ENCODE measurements at places on chromosomes 3 and 15.

GRCh38 chr15:66588537-66588936 is 22.7 kb upstream of the LCTL start:
- no peak for DNase-seq

- no peak for DNase-seq
These were observed 50.4 kb upstream of the TBC1D21 start for GRCh38 chr15:73822998-73823397.

- no peak for DNase-seq
These were observed 41.8 kb downstream of the HLTF start for GRCh38 chr3:149044339-149045083.

DNA sequence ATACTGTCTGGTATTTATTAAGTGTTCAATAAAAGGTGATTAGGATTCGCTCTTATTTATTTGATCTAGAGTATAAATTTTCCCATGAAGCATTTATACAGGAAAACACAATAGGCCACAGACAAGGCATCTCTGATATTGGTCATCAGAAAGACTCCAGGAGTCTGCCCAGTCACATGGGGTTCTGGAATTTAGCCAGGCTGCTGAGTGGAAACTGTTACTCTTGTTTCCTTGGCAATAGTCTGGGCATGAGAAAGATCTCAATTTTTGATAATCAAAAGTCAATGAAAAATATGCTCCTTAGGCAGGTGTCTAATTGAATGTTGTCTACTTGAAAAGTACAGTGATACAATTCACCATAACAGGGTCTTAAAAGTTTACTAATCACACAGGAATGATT is 161.2 kb downstream of the FRMD5 start:
- no peak for DNase-seq

GRCh38 chr3:51715231-51715976 is 8.5 kb downstream of the GRM2 start:
- DNase-seq: no peak

GRCh38 chr3:99702953-99703943 is 64.9 kb downstream of the COL8A1 start:
- DNase-seq: no peak

- DNase-seq: peak; percentile 42
These were observed 28.1 kb downstream of the ABHD2 start for GRCh38 chr15:89116404-89116803.
